ENCODE measurements at places on chromosomes 5 and 9. TPM values are rescaled to one million over a fixed set of nuclear protein-coding genes. Genes with fewer than 3 reads are reported as not detected.

Gene NDST1
- total RNA-seq, result 178 TPM

Gene MARCHF11
- 2.2 TPM for total RNA-seq

Gene RAI14
- 127 TPM for total RNA-seq

Gene SPINK7
- not detected for total RNA-seq

Gene TSLP
- 1.5 TPM for total RNA-seq

Gene SPINK6
- not detected for total RNA-seq

Gene SLC6A18
- total RNA-seq, result not detected

Gene ALDH1A1
- total RNA-seq, result 7.0 TPM

DNA sequence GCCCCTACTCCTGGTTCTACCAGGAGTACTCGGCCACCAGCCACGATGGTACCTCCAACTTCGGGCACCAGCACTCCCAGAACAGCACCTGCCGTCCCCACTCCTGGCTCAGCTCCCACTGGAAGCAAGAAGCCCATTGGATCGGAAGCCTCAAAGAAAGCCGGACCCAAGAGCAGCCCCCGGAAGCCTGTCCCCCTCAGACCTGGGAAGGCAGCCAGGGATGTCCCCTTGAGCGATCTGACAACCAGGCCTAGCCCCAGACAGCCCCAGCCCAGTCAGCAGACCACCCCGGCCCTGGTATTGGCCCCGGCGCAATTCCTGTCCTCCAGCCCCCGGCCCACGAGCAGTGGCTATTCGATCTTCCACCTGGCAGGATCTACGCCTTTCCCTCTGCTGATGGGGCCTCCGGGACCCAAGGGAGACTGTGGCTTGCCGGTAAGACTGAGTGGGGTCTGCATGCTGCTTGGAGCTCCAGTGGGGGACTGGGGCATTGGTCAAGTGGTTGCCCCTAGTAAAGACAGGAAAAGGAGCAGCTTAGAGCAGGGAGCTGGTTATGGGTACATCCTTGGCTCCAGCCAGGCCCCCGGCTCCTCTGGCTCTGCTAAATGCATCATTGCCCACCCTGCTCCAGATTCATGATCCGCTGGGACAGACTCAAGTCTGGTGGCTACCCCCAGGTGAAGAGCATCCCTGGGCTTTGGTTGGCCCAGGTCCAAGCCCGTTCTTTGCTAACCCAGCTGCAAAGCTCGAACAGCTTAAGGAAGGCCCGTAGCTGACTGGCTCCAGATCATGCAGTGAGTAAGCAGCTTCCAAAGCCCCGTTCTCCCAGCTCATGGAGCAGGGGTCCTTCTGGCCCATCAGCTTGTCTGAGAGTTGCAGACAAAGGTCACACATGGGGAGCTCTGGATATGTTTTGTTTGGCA is 14.0 kb downstream of the COL27A1 start:
- no peak for DNase-seq

- no peak for DNase-seq
These were observed 1.8 kb downstream of the PCDHA11 start for GRCh38 chr5:140870221-140871201.

DNA sequence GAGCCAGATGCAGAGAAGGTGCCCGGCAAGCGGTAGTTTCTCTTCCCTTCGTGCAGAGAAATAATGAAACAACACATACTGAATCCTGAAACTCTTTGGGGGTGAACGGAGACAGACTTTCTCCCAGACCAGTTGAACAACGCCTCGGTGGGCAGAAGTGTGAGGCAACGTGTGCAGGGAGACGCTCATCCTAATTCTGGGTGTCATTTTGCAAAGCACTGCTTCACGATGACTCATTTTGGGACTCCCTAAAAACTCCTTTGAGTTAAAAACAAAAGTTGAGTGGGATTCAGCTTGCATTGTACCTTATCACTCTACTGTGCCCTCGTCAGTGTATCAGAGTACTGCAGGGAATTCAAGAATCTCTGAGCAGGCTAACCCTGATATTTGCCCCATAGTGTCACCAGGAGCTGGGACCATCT is 3.5 kb upstream of the NEK6 start:
- no peak for DNase-seq

DNA sequence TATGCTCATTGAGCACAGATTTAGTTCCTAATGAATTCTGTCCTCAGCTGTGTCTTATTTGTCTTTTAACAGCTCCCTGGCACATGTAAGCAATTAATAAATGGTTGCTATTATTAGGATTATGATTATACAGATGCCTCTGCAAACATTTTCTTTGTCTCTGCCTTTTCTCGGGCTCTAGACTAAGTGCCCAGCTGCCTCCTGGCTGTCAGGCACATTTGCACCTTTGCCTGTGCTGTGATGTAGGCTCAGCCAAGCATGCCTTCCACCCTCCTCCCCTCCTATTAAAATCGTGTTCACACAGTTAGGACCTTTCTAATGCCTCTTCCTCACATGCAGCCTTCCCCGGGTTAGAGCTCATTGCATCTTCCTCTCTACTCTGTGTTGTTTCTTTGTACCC is 25.7 kb downstream of the NPR3 start:
- DNase-seq, result no peak

DNA sequence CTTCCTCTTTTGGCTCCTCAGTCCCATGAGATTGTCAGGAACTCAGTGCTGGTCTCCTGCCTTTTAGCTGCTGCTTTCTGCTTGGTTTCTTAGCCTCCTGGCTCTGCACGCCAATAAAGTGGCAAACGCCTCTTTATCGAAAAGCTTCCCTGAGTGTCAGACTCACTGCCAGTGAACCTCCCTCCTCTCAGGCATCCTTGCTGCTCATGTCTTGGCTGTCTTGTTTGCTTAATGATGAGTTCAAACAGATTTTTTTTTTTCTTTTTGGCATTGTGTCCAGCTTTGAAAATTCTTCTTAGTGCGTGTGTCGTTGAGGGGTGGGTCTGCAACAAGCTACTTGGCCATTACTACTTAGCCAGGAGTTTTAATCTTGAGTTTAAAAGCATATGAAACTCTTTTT is 14.9 kb downstream of the RASGRF2 start:
- no peak for DNase-seq

DNA sequence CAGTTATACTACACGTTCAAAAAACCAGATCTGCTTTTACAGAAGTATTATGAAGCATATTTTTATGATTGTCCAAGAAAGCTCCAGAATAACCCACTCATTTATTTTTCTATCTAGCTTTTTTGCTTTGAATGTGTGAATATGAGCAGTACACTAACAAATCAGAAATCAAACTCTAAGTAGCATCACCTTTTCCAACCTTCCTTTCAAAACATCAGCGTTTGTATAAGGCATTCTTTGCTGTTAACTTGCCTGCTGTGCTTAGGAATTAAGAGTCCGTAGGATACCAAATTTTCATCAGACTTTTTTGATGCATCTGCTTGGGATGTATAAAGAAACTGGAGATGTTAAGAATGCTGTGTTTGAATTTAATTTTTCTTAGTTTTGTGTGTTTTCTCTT is 3.8 kb downstream of the TLE4 start:
- no peak for DNase-seq

- no peak for DNase-seq
These were observed 141.3 kb upstream of the MSX2 start for GRCh38 chr5:174583071-174583470.

- no peak for DNase-seq
These were observed 117.5 kb upstream of the OR13F1 start for GRCh38 chr9:104386425-104387069.

DNA sequence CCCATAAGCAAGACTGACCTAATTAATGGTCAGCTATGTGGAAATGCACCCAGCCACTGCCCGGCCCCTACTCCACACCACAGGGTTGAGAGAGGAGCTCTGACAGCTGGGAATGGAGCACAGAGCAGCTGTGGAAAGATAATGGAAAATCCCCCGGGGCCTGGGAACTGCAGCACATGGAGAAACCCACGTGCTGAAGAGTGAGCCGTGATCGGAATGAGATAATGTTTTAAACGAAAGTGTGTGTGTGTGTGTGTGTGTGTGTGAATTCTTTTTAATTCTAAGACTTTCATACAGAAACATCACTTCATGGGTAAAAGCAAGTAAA is 13.1 kb upstream of the SLC12A7 start:
- no peak for DNase-seq

GRCh38 chr5:821504-821903 is 29.3 kb downstream of the ZDHHC11 start:
- no peak for DNase-seq

DNA sequence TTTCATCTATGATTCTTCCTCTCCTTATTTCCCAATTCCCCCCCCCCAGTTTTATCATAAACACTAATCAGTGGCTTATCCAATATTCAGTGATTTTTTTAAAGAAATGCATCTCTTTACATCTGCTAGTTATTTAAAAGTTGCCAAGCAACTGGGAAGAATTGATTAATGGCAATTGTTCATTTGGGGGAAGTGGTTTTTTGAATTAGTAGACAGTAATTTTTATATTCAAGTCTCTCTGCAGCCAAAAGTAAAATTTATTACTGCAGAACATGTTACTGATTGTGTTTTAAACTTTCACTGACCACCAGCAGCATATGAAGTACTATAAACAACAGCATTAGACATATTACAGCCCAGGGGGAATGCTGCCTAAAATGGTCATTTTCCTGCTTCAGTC is 308.8 kb upstream of the NREP start:
- no peak for DNase-seq

GRCh38 chr9:504921-505740 is 290.5 kb downstream of the DOCK8 start:
- peak; percentile 46 for DNase-seq

DNA sequence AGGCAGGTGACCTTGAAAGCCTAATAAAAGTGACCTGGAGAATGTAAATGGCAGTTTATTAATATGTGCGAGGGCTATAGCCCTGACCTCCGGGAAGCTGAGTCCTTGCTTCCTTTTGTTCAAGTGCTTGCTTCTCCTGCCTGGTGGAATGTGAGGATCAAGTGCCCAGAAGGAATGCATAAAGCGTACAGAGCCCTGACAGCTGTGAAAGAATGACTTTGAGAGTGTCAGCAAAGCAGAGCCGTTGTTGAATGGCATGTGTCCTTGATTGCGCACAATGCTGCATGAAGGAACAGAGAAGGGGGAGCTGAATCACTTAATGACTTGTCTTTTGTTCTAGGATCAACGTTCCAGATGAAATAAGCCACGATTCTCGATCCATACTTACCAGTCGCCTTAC is 133.0 kb downstream of the SLF1 start:
- DNase-seq, result no peak

DNA sequence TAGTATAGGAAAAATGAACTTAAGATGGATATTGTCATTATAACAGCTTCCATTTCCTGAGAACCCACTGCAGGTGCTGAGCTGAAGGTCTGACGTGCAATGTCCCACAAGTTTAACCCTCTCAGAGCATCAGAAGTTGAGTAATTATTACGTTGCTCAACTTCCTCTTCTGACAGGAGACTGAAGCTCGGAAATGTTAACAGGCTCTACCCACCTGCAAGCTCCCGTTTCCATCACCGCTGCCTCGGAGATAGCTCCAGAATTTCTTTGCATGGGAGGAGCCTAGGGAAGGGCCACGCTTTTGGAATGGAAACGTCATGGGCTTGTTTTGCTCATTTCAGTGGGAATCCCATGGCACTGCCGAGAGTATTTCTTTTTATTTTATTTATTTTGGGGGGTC is 1.0 kb upstream of the NTMT1 start:
- DNase-seq, result no peak

DNA sequence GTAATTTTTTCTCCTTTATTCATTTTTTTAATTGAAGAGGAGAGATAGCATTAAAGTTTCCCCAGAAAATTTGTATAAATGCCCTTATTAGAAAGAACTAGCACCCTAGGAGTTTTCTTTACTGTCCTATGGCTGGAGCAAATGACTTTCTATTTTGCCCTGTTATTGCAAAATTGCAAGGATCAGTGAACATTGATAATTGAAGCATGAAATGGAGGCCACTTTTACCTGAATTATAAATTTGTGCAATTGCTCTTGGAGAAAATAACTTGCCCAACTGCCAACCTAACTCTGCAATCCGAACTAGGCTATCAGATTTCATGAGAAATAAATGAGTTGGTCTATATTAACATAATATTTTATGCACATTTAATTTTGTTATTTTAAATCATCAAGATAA is 111.9 kb downstream of the MTRR start:
- no peak for DNase-seq

DNA sequence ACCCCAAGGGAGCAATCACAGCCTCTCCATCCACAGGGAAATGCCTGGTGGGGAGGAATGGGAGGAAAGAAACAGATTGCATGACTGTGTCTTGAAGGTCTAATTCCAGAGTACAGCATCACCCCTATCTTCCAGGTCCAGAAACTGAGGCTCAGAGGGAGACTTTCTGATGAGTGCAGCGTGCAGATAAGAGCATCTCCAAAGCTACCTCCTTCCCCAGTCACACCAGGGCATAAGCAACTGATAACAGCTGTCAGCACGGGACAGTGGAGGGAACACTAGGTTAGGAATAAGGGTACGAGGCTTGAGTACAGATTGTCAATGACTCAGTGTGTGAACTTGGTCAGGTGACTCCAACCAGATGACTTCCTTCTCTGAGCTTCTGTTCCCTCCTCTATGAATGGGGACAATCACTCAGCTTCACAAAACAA is 126.9 kb downstream of the KCNIP1 start:
- no peak for DNase-seq

GRCh38 chr5:166356096-166356495 is 1935.3 kb upstream of the WWC1 start:
- no peak for DNase-seq

DNA sequence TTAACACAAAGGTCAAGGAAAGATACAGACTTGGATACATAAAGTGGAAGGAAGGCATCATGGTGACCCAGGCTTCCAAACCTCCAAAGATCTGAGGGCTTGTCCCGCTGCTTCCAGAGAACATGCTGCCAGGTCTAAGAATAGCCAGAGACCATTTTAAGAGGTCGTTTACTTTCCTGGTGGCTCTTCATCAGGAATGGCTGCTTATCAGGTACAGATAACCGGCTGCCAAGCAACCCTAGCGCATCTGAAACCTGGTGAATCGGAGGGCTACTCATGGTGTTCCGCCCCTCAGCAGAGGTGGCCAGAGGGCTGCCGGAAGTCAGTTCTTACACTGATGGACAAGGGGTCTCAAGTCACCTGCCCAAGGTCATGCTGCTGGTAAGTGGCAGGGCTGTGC is 251.3 kb upstream of the DAP start:
- DNase-seq, result no peak

DNA sequence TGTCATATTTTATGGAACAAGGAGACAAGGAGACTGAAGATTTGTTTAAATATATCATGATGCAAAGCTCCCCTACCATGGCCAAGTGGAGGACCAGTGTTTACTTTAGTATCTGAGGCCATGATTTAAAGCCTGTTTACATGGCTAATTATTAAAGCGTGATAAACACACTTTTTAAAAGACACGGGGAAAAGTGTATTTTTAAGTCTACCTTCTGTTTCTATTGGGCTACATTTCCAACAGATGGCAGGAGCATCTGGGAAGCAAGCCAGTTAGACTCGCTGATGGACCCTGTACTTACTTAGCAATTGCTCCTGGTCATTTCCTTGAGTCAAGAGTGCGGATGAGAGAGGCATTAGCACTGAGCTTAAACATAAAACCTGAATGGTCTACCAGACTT is 480.3 kb upstream of the SEMA6A start:
- no peak for DNase-seq

- DNase-seq, result no peak
These were observed 137.0 kb downstream of the MRPL36 start for GRCh38 chr5:1662559-1663085.
